Neuronal stem cell (in vitro differentiated cells): ENCODE measurements at places on chromosomes 7 and 10.

DNA sequence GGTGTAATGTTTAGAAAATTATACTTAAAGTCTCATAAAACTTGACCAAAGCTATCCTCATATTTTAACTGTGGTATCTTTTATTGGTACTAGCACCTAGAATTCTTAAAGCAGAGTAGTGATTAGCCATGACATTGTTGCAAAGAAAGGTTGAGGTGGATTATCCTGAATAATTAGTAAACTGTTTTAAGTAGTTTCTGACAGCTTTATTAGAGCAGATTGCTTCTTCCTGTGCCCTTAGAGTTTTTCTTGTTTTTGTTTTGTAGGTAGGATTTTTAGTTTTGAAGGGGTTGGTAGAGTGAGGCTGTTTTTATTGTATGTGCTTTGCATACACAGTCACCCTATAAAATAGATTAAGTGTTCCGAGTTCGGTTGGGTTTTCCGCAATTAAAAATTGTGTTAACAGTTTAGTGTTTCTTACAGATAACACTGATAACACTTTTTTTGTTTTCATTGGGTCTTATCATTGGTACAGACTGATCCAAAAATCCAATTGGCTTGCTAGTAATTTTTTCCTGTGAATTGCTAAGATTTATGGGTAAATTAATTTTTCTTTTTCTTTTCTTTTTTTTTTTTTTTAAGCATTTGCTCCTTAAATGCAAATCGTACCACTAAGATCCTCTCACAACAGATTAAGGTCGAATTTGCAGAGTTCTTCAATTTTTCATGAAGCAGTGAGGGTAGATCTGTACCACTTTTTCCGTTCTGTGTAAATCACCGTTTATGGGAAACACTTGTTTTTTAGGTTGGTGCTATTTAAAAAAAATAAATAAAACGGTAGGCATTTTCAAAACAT is 2.1 kb upstream of the PBLD start:
- peak overlapping the region; percentile 97 for H3K4me3 ChIP-seq
- peaks cover 69% of the 10 kb centered on the region for H3K36me3 ChIP-seq
- no peak overlapping the region for H3K27ac ChIP-seq
- no peak for DNase-seq

DNA sequence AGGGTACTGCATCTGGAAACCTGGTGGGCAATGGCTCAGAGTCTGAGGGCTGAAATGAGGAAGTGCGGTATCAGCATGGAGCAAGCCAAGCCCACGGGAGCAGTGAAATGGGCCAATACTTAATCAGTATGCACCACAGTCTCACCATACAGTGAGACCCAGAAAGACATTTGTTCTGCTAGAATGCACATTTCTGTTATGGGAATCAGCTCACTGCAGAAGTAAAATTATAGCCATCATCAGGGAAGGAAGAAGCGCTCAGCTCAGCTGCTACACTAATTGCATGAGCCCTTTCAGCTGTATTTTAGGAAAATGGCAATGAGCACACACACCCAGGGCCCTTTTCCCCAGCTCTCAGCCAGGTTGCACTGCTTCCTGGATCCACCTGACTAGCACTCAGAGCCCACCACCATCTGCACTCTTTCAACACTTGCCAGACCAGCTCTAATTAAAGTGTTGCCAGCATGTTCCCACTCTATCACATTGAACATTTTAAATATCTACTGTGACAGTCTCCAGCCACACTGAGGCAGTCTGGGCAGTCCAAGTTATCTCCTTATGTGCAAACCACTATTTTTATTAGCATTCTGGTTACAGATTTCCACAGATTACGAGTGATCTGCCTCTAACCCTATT is 44.2 kb upstream of the PIK3AP1 start:
- DNase-seq = no peak
- H3K4me1 ChIP-seq = no peaks in the 10 kb centered on the region
- H3K36me3 ChIP-seq = no peaks in the 10 kb centered on the region
- no peak overlapping the region for H3K27ac ChIP-seq
- no peak overlapping the region for H3K4me3 ChIP-seq
- H3K27me3 ChIP-seq = no peaks in the 10 kb centered on the region

- no peaks in the 10 kb centered on the region for H3K4me1 ChIP-seq
- H3K4me3 ChIP-seq = no peak overlapping the region
- no peak for DNase-seq
- H3K27me3 ChIP-seq = no peaks in the 10 kb centered on the region
- H3K27ac ChIP-seq = no peak overlapping the region
Measured at GRCh38 chr7:38748056-38748610, 117.0 kb upstream of the AMPH start.

DNA sequence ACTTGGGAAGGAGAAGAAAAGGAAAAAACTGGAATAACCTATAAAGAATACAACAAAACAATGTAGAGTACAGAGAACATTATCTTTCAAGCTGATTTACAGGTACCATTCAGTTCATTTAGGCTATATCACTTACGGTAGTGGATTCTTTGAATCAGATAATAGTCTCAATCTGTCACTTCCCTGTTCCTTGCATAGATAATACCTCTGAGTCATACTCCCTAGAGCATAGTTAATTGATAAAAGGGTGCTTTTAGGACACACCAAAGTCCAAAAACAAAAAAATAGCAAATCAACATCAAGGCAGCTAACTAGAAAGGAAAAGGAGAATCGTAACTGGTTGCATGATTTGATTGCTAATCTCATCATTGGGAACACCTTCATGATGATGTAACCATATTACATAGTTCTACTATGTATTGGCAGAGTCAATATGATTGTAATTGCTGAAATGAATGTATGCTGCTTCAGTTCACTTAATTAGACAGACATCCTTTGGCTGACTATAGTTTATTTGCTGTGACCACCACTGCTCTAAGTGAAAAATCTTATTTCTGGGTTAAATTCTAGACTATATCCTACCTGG is 844.4 kb downstream of the GATA3 start:
- no peaks in the 10 kb centered on the region for H3K27me3 ChIP-seq
- H3K27ac ChIP-seq = no peak overlapping the region
- DNase-seq = no peak

DNA sequence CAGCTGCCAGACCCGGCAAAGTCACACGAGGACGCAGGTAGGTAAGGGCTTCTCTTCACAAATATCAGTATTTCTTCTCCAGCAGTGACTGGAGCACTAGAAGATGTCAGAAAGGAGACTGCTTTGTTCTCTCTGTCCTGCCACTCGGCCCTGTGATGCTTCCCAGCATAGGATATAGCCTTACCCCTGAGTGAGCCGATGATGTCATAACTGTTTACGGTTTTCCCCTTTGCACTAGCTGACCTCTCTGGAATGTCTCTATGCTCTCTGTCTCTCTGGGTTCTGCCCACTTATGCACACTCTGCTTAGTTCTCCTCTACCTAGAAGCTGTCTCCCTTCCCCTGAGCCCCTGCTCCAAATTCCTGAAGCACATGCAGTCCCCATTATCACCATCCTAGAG is 167.5 kb upstream of the PODXL start:
- no peak for DNase-seq
- H3K27me3 ChIP-seq = peaks cover 7% of the 10 kb centered on the region
- H3K27ac ChIP-seq = no peak overlapping the region

- no peak for DNase-seq
- H3K4me1 ChIP-seq = peaks cover 8% of the 10 kb centered on the region
- H3K27ac ChIP-seq = no peak overlapping the region
- no peaks in the 10 kb centered on the region for H3K36me3 ChIP-seq
Measured at GRCh38 chr7:16739863-16740622, 13.5 kb upstream of the TSPAN13 start.

GRCh38 chr10:30495687-30496086 is 61.7 kb downstream of the MAP3K8 start:
- H3K27me3 ChIP-seq = peaks cover 23% of the 10 kb centered on the region
- no peak for DNase-seq
- no peaks in the 10 kb centered on the region for H3K36me3 ChIP-seq
- no peak overlapping the region for H3K27ac ChIP-seq

- no peak overlapping the region for H3K4me3 ChIP-seq
- no peak for DNase-seq
- no peaks in the 10 kb centered on the region for H3K27me3 ChIP-seq
- no peaks in the 10 kb centered on the region for H3K36me3 ChIP-seq
- H3K4me1 ChIP-seq = peaks cover 7% of the 10 kb centered on the region
Measured at GRCh38 chr7:30476459-30477145, 2.0 kb downstream of the NOD1 start.

- H3K27ac ChIP-seq = no peak overlapping the region
- no peaks in the 10 kb centered on the region for H3K4me1 ChIP-seq
- no peak overlapping the region for H3K4me3 ChIP-seq
- no peak for DNase-seq
- H3K36me3 ChIP-seq = no peaks in the 10 kb centered on the region
- H3K27me3 ChIP-seq = no peaks in the 10 kb centered on the region
Measured at GRCh38 chr10:49228677-49229076, 40.5 kb upstream of the TMEM273 start.

DNA sequence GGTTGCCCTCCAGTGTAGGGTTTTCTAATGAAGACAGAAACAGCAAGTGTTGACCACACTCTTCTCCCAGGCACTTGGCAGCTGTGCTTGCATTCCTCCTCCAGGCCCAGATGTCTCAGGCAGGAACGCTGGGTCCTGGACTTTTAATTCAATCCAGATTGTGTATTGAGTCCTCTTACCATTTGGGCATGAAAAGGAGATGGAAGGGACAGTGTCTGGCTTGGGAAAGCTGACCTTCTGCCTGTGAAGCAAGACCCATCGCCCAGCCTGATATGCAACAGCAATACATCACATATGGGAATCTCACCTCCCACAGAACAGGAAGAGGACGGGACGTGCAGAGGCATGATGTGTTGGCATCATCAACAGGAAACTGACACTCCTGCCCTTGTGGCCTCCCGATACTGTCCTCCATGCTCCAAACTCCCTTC is 174.4 kb upstream of the LYZL2 start:
- no peaks in the 10 kb centered on the region for H3K27me3 ChIP-seq
- H3K4me3 ChIP-seq = no peak overlapping the region
- H3K27ac ChIP-seq = no peak overlapping the region

DNA sequence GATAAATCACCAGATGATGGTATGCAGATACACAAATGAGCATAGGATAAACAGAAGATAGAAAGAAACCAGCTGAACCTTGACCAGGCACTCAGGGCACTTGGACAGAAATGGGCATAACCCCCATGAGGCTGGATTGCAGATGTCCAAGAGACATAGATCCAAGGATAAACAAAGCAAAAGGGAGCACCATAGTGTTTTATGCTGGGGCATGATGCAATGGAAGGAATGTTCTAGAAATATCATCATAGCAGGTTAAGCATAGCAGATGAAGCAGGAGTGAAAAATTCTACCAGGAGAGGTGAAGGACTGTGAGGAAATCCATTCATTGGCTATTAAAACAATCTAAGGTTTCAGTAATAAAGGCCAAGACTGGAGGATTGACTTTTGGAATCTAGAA is 70.5 kb upstream of the TES start:
- H3K27ac ChIP-seq = no peak overlapping the region
- no peaks in the 10 kb centered on the region for H3K27me3 ChIP-seq
- DNase-seq = no peak
- no peak overlapping the region for H3K4me3 ChIP-seq
- H3K4me1 ChIP-seq = peaks cover 4% of the 10 kb centered on the region

DNA sequence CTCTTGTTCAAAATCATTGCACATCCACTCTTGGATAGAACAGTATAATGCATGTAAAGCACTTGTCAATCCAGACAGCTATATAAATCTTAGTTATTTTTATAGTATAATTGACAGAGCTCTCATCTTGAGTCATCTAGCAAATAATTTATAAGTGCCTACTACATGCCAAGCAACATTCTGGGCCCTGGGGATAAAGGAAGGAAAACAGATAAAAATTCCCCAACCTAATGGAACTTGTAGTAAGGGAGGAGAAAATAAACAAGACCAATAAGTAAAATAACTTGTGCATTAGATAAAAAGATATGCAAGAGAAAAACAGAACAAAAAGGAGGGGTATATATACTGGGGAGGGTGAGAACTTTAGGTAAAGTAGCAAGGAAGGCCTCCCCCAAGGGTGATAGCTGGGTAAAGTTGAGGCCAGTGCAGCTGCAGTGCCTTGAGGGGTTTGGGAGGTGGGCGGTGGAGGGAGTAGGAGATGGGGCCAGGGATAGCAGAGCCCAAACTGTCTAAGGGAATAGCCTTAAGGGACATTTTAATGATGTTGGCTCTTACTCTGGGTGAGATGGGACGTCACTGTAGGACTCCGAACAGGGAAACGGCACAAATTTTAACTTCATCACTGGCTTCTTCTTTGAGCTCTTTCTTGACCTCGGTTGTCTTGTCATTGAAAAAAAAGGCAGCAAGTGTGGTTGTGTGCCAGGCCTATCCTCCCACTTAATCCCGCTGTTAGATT is 79.3 kb upstream of the SEC61G start:
- no peaks in the 10 kb centered on the region for H3K36me3 ChIP-seq
- no peak for DNase-seq
- no peak overlapping the region for H3K4me3 ChIP-seq
- H3K27me3 ChIP-seq = no peaks in the 10 kb centered on the region
- H3K27ac ChIP-seq = no peak overlapping the region

GRCh38 chr7:19304086-19304485 is 158.9 kb upstream of the FERD3L start:
- no peak for DNase-seq
- H3K36me3 ChIP-seq = no peaks in the 10 kb centered on the region
- H3K4me3 ChIP-seq = no peak overlapping the region
- H3K4me1 ChIP-seq = no peaks in the 10 kb centered on the region
- no peak overlapping the region for H3K27ac ChIP-seq

DNA sequence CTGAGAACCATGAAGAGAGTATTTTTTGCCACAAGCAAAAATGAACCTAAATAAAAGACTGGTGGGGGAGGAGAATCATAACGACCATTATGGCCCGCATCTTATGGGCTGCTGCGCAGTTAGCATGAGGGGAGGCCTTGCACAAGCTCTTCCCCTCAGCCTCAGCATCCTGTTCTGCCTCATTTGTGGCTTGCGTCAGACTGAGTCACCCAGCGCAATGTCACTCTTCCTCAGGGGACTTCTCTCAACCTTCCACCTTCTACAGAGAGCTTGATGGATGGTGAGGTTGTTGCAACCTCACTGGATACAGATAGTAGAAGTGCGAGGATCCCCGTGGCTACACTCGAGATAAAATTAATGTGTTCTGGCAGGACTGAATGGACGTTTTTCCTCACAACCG is 16.8 kb upstream of the GPR15LG start:
- no peak overlapping the region for H3K27ac ChIP-seq
- H3K4me3 ChIP-seq = no peak overlapping the region
- H3K27me3 ChIP-seq = no peaks in the 10 kb centered on the region

GRCh38 chr7:54860003-54860775 is 101.2 kb upstream of the SEC61G start:
- no peak overlapping the region for H3K27ac ChIP-seq
- no peak overlapping the region for H3K4me3 ChIP-seq
- H3K4me1 ChIP-seq = peaks cover 12% of the 10 kb centered on the region
- DNase-seq = no peak
- H3K36me3 ChIP-seq = no peaks in the 10 kb centered on the region

GRCh38 chr7:93043385-93043985 is 74.3 kb downstream of the SAMD9 start:
- DNase-seq = peak; percentile 53
- peak overlapping the region; percentile 93 for H3K27ac ChIP-seq
- no peak overlapping the region for H3K4me3 ChIP-seq
- H3K4me1 ChIP-seq = peaks cover 20% of the 10 kb centered on the region
- H3K36me3 ChIP-seq = no peaks in the 10 kb centered on the region
- H3K27me3 ChIP-seq = no peaks in the 10 kb centered on the region
